ENCODE measurements at places on chromosomes 5 and 9.

- DNase-seq: peak; percentile 76
These were observed 111.8 kb downstream of the CARTPT start for GRCh38 chr5:71830681-71831539.

DNA sequence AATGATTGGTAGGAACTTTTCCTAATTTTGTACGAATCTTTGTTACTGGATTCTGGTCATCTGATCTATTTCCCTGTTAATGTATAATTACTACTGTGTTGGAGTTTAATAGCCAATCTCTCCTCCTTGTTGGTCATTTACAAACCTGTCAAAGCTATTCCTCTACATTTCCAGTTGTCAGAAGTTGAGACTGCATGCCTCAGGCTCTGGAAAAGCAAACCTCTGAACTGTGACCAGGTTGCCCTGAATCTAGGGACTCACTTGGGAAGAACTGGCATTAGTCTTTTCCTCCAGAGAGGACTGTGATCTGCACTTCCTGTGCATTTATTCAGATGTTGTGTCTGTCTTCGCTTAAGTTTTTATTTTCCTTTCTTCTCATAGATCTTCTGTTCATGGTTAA is 16.1 kb downstream of the PDLIM4 start:
- DNase-seq: no peak

- DNase-seq: no peak
These were observed 15.5 kb downstream of the IGIP start for GRCh38 chr5:140141241-140141640.

GRCh38 chr5:120644516-120644915 is 180.4 kb downstream of the PRR16 start:
- no peak for DNase-seq

DNA sequence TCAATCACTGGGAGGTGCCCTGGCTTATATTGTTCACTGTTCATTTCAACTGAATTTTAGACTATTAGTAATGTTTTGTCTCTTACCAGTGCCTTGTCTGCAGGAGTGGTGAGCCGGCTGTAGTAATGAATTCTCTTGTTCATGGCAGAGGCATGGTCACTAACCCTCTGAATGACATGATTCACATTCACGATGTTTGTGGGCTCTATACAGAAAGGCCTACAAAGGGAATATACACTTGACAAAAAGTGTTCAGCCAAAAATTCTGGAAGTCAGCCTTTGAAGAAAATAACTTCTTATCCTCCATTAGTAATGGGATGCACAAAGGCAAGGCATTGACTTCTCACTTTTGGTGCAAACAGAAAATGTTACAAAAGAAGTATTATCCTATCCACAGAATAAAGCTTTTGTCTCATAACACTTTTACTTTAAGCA is 39.6 kb downstream of the SLC38A9 start:
- DNase-seq: no peak

DNA sequence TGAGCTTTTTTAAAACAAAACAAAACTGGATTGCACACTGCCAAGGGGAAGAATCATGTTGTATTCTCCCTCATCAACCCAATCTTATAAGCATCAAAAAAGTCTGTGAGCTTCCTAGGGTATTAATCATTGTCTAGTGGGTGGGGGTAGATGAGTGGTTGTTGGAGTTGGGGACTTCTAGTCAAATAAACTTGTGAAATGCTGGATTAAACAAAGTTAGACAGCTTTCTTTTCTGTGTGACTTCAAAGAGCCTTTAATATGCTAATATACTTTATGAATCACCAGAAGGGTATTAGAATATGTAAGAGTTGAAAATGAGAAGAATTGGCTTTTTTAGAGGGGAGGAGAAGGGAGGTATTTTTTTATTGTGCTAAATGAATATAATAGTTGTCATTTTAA is 87.7 kb downstream of the GALNT10 start:
- DNase-seq: no peak

DNA sequence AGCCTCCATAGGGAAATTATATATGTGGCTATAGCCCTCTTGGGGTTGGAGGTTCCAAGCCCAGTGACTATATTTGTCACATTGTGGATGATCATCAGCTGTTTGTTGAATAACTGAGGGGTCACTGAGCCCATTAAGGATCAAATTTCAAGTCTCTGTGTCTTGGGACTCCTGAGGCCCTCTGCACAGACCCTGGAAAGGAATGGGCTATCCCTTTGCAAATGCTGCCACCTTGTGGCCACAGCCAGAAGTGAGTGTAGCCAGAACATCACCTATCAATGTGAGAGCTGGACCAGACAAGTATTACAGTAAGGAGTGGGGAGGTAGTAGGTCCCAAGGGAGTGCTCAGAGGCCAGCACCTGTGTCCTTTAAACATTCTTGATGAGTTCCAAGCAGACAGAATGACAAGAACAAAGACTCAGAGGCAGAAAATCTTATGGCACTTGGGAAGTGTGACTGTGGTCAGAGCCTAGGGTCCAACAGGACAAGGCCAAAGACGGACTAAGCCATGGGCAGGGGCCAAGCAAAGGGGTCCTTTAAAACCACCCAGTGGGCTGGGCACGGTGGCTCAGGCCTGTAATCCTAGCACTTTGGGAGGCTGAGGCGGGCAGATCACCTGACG is 8.2 kb downstream of the RPP25L start:
- peak; percentile 65 for DNase-seq

GRCh38 chr9:132663117-132663516 is 6.7 kb downstream of the DDX31 start:
- DNase-seq: no peak

- no peak for DNase-seq
These were observed 2.7 kb downstream of the FOXB2 start for GRCh38 chr9:77021922-77022782.
